Placental pericyte (primary cell): ENCODE measurements at places on chromosomes 7 and 10. TPM values are rescaled to one million over a fixed set of nuclear protein-coding genes. Genes with fewer than 3 reads are reported as not detected.

CPA2 gene
- 0.22 TPM in 1 of 2 replicates, not detected in the other for total RNA-seq

RET gene
- total RNA-seq = 0.22 and 0.43 TPM in 2 replicates

TMEM254 gene
- 6.9 and 7.9 TPM in 2 replicates for total RNA-seq

ANTXRL gene
- total RNA-seq = not detected in 2 replicates

SFRP5 gene
- total RNA-seq = not detected in 2 replicates

AKR1C2 gene
- 1.9 and 6.3 TPM in 2 replicates for total RNA-seq

PODXL gene
- 0.88 and 34.9 TPM in 2 replicates for total RNA-seq

SPDYE2B gene
- total RNA-seq = not detected in 2 replicates
